Stimulated activated CD4-positive, alpha-beta T cell treated with anti-CD3 and anti-CD28 coated beads, TNF-alpha, amount 100 ng/mL, for 48 hours (primary cell): ENCODE measurements at places on chromosomes 7 and 10.
A peak's percentile ranks its signal among the peaks of the same experiment; 100 is the strongest.

DNA sequence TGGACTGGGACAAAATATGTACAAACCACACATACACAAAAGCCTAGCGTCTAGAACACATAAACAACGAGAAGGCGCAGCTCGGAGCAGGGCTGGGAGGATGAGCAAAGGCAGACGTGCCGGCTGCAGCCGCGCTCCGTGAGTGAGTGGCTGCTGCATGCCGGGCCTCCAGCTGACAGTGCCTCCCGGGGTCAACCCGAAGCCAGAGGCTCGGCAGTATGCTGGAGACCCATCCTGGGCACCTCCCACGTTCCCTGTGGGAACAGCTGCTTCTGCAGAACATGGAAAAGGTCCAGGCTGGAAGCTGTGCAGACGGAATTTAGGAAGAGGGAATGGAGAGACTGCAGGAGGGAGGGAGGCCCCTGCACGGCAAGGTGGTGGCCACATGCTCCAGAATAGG, 3.6 kb upstream of the GPR146 start:
- DNase-seq, result no peak

GRCh38 chr10:7170626-7171322, 240.1 kb downstream of the SFMBT2 start:
- no peak for DNase-seq

- peak; percentile 4 for DNase-seq
Measured at GRCh38 chr10:63976538-63976937, 455.3 kb downstream of the REEP3 start.

GRCh38 chr10:131270461-131271190, 40.9 kb downstream of the TCERG1L start:
- DNase-seq, result no peak

DNA sequence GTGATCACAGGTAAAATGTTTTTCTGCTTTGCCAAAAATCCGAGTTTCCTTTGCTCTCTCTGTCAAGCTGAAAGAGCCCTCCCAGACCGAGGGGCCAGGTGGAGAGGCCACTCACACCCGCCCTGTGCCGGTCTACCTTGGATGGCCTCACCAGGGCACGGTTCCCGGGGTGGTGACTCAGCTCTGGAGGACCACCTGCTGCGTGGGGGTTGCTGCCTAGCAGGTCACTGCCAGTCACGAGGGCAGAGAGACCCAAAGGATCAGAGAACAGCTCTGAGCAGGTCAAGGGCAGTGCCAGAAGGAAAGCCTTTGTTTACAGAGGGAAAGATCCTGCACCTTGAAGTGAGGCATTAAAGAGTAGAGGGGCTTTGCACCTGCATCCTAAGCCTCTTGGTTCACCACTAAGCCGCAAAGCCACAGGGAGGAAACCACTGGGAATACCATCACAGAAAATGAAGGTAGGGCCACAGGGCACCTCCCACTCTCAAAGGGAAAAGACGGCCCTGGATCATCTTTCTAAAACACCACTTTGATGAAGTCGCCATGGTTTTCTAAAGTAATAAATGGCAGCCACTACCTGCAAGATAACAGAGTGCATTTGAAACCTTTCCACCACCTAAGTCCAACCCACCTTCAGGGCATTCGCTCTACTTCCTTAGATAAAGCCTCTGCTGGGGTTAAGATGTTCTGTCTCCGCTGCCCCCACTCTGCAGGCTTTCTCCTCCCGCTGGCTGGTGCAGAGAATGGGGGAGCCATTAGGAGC, 160.3 kb upstream of the KLF14 start:
- no peak for DNase-seq

- no peak for DNase-seq
Measured at GRCh38 chr10:788796-789748, 99.6 kb upstream of the DIP2C start.

GRCh38 chr7:158395780-158396278, 191.8 kb downstream of the PTPRN2 start:
- no peak for DNase-seq

GRCh38 chr10:107899502-107900062, 735.1 kb upstream of the SORCS1 start:
- no peak for DNase-seq

DNA sequence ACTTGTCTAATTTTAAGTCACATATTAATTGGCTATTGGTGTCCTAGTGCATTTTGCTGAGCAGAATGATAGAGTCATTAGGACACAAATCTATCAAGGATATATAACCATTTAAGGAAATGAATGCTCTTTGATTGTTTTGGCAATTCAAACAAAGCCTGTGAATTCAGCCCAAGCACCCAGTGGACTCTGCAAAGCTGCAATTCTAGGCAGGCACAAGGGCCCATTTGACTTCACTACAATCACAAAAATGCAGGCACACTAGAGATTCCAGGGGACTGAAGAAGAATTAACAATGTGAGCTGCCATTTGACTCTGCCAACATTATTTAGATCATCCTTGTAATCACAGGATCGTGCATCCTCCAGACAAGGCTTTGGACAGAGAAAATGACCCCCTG, 544.2 kb upstream of the PHF14 start:
- DNase-seq, result no peak
